ENCODE measurements at places on chromosomes 5 and 9.

DNA sequence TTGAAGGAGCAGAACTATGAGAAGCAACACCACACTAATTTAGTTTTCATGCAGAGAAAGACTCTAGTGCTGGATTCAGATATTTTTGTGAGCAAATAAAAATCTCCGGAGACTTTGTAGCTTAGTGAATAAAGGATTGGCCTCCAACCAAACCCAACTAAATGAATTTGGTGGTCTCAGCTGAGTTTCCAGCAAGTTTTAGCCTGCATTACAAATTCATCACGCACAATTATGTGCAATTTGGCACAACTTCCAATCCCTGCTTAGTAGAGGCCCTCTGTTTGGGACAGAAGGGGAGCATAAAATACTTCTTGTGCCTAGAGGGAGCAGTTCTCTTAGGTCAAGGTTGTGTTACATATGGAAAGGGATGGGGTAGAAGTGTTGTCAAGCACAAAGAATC, 112.3 kb upstream of the ADAMTSL1 start:
- DNase-seq, result no peak

GRCh38 chr5:18888821-18889220, 1099.2 kb downstream of the CDH18 start:
- DNase-seq, result no peak

DNA sequence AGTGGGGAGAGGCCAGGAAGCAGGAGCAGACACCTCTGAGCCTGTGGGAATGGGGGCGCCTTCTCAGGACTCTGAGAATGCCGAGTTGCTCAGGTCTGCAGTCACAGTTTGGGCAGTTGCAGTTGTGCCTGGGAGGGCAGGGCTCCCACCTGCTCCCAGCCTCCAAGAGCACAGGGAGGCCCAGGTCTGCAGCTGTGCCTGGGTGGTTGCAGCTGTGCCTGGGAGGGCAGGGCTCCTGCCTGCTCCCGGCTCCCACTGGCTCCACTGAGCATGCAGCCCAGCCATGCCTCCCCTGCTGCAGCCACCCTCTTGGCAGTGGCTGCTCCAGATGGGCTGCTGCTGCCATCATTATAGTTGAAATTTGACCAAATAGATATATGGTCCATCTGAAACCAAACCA, 1062.8 kb upstream of the ACO1 start:
- no peak for DNase-seq

DNA sequence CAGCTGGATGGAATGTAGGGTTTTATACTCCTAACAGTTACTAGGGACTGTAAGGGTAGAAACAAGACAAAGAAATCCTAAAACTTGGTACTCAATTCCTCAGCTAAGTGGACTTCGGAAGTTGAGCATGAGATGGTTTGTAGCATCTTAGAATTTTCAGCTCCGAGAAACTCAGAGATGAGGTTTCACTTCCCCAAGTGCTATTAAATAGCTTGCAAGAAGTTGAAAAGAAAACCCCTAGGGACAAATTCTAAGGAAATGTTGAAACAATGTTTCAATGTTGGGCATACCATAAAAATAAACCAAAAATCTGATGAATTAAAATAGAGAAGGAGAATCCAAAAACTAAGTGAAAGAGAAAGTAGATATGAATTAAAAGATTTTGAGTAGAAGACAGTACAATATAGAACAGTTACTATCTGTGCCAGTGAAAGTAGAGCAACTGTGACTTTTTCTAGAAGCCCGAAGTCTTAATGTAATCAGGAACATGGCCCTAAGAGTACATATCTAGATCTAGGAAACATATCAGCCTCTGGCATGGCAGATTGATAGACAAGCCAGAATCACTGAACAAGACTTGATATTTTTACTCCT, 308.6 kb upstream of the RGMB start:
- DNase-seq, result no peak

DNA sequence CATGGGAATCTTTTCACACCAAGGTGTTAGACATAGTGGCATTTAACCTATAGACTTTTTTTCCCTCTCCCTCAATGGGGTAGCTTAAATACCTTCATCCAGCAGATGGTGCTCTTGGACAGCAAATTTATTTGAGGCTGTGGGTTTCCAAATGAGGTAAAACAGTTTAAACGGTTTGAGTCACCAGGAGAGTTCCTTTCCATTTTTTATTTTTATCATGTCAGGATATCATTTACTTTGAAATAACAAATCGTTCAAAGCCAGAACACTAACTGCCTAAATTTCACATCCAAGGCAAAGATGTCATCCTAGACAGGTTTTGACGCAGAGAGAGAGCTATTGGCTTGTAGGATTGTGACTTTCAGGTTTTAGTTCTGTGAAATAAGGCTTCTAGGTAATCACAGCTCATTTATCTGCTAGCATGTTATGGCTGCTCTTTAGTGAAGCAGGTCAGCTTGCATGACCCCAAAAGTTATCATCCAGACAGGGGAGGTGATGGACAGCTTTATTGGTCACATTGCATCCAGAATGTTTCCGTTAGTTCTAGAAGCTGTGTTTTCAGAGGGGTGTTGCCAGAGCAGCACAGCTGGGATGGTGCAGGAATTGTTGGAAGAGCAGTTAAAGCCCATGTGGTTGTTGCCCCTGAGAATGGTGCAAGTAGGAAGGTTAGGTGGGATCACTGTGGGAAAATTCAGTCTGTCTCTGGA, 69.8 kb downstream of the KDM4C start:
- DNase-seq, result no peak
